Epithelial cell of proximal tubule (primary cell): ENCODE measurements at places on chromosomes 1 and 21. TPM values are rescaled to one million over a fixed set of nuclear protein-coding genes. Genes with fewer than 3 reads are reported as not detected.

The SPRR2F gene
- not detected in 2 replicates for total RNA-seq

The FNBP1L gene
- total RNA-seq: 32.1 and 37.6 TPM in 2 replicates

The AADACL4 gene
- total RNA-seq: not detected in 2 replicates

The OR10K2 gene
- not detected in 2 replicates for total RNA-seq

The SLC5A9 gene
- total RNA-seq: not detected in 2 replicates

The CRP gene
- not detected in 2 replicates for total RNA-seq

The LCE1E gene
- not detected in 2 replicates for total RNA-seq

The PDE9A gene
- 1.3 and 2.0 TPM in 2 replicates for total RNA-seq

The RNF186 gene
- total RNA-seq: not detected in 2 replicates
